ENCODE measurements at places on chromosomes 7 and 10.

GRCh38 chr7:102096012-102096332, 190.7 kb upstream of the SH2B2 start:
- DNase-seq = no peak

DNA sequence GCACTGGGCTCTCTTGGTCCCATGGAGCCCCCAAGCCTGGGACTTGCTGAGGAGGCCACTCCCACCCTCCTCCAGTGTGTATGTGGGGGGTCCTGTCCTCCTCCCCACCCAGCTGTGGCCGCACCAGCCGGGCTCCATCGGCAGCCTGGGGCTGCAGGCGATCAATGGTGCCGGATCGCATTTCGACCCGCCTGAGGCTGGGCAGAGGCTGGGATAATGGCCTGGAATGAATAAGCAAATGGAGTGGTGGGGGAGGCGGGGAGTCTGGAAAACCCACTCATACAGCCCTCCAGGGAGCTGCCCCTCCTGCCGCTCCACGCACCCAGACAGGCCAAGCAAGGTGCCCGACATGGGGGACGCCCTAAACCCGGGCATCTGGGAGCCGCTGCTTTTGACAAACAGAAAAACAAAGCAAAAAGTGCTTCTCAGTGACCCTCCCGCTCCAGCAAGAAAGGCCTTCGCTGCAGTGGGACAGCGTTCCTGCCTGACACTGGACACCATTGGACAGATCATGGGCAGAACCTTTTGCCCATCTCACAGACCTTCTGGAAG, 160.5 kb downstream of the NRF1 start:
- no peak for DNase-seq

DNA sequence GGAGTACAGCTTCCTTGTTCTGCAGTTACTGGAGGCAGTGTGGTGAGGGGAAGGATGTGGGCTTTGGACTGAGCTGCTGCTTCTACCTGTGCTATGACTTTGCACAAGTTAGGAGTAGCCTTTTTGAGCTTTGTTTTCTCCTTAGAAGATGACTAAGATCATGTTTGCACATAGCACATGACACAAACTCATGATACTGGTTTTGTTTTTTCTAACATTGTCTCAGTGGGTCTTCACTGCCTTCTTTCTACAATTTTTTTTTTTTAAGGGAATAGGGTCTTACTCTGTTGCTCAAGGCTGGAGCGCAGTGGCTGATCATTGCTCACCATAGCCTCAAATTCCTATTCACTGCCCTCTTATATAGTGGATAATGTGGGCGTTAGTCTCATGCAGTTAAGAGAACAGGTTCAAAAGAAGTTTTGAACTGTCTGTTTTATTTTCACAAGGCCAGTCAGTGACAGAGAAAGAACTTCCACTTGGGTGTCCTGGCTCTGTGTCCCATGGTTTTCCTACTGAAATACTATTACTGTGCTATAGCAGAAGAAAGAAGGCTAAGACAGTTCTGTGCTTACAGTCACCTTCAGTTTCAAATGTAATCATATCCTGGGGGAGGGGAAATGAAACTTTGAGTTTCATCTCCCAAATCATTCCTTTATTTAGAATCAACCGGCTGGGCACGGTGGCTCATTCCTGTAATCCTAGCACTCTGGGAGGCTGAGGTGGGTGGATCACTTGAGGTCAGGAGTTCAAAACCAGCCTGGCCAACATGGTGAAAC, 72.0 kb downstream of the KAT6B start:
- DNase-seq = peak; percentile 24

- DNase-seq = no peak
Observed at GRCh38 chr10:71547312-71547711, 150.6 kb downstream of the CDH23 start.

GRCh38 chr7:117217106-117218035, 105.5 kb downstream of the WNT2 start:
- DNase-seq = no peak

- DNase-seq = no peak
Observed at GRCh38 chr10:80421050-80421706, 12.8 kb downstream of the PRXL2A start.

DNA sequence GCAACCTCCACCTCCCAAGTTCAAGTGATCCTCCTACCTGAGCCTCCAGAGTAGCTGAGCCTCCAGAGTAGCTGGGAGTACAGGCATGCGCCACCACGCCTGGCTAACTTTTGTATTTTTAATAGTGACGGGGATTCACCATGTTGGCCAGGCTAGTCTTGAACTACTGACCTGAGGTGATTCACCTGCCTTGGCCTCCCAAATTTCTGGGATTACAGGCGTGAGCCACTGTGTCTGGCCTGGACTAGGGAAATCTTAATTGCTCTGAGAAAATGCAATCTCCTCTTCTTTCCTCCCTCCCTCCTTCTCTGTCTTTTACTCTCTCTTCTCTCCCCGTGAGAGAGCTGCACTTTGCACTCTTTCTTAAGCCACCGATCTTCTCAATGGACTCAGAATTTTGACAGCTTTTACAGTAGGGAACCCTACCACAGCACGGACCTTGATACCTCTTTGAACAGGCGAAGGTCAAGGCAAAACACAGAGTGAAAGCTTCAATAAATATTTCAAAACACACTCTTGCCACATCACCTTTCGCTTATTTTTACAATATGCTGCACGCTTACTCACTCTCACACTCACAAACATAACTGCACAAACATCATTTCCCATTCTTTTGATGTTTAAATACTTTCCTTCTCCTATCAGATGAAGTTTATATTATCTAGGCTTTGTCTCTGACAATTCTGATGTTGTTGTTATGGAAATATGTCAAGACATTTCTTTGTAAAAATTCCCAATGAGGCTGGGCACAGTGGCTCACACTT, 173.4 kb upstream of the NRP1 start:
- no peak for DNase-seq

GRCh38 chr7:141275350-141275749, 201.5 kb downstream of the TMEM178B start:
- DNase-seq = no peak

DNA sequence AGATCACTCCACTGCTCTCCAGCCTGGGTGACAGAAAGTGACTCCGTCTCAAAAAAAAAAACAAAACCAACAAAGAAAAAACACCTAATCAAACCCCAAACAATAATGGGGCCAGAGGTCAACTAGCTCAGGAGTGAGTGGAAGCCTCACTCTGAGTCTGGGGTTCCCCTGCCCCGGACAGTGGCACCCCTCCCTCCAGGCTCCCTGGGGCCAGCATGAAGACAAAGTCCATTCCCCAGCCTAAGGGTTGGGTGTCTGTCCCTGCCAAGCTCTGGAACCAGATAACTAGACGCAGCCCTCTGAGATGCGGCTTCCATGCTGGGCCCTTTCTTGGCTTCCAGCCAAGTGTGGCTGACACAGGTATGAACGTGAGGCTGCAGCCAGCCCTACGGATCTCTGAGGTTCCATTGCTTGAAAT, 1.7 kb upstream of the FUOM start:
- peak; percentile 47 for DNase-seq

- DNase-seq = peak; percentile 47
Observed at GRCh38 chr7:149126662-149127266, 640 bp upstream of the ZNF425 start.

- DNase-seq = no peak
Observed at GRCh38 chr7:71495828-71496227, 363.9 kb downstream of the GALNT17 start.

DNA sequence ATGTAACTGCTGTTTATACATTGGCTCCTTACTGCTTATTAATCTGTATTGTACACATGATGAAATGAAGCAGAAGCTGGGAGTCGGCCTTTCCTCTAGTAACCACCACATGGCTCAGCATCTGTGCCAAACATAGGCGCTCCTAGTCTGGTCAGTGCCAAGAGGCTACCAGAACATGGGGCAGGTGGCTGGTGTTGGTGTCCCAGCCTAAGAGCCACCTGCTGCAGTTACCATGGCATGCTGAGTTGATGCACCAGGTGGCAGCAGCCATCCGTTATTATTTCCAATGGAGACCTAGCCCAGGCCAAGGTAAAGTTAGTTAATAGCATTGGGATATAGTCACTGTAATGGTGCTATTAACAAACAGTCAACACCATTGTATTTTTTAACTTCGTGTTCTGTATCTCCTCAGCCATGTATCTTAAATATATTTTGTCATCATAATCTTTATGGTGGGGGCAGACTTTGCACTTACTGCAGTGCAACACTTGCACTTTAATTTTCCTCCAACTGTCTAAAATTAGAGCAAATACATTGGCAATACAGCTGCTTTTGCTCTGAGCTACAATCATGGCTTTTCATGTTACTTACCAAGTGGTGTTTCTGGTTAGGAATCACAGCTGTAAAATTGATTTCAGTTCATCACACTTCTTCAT, 33.1 kb downstream of the HBP1 start:
- DNase-seq = no peak

- peak; percentile 80 for DNase-seq
Observed at GRCh38 chr10:80196270-80196949, 8.9 kb downstream of the ANXA11 start.

DNA sequence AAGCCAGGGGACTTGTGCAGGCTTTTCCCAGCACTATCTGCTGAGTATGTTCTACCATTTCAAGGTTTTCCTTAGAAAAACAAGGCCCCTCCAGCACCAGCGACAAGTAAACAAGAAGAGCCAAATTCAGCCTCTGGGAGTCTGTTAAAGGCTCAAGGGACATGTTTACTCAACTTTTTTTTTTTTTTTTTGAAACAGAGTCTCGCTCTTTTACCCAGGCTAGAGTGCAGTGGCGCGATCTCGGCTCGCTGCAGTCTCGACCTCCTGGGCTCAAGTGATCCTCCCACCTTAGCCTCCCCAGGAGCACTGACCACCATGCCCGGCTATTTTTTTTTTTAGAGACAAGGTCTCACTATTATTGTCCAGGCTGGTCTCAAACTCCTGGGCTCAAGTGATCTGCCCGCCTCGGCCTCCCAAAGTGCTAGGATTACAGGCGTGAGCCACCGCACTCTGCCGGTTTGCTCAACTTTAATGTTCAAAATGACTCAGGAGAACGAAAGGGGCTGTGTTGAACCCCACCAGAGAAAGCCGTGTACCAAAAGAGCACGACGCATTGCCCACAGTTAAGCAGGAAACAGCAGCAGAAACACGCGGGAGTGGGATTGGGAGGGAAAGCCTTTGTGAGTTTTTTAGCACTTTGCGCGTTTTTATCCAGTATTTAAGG, 772 bp downstream of the PRDX3 start:
- DNase-seq = peak; percentile 8

- no peak for DNase-seq
Observed at GRCh38 chr10:100339236-100339635, 7.8 kb upstream of the SCD start.

GRCh38 chr10:118241229-118242137, 100.6 kb downstream of the FAM204A start:
- peak; percentile 60 for DNase-seq

GRCh38 chr7:20314198-20314597, 16.5 kb upstream of the ITGB8 start:
- no peak for DNase-seq

- no peak for DNase-seq
Observed at GRCh38 chr10:71582019-71582418, 137.6 kb downstream of the C10orf105 start.

DNA sequence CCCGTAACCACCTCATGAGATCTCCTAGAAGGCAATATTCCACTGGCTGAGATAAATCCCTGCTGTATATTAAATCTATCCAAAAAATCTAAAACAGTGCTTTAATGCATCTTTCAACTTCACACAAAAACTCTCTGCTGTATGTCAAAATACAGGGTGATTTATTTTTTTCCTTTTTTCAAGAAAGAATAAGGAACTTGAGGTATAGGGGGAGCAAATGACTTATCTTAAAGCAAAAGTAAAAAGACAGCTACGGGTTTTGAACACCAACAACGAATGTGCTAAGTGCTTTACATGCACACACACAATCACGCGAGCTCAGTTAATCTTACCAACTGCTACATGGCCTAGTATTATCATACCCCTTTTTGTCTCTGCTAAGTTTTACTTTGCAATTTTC, 168.9 kb upstream of the PHF14 start:
- DNase-seq = no peak

- no peak for DNase-seq
Observed at GRCh38 chr10:130652544-130652943, 516.4 kb downstream of the GLRX3 start.

Data from CD4-positive, alpha-beta T cell treated with Interleukin-15 for 4 hours (primary cell).